Activated CD4-positive, CD25-positive, alpha-beta regulatory T cell treated with anti-CD3 and anti-CD28 coated beads, Interleukin-2, amount 50 U/mL, for 16 hours (primary cell): ENCODE measurements at places on chromosomes 2 and 18.

GRCh38 chr2:214130114-214130513 is 280.7 kb upstream of the VWC2L start:
- no peak for DNase-seq

DNA sequence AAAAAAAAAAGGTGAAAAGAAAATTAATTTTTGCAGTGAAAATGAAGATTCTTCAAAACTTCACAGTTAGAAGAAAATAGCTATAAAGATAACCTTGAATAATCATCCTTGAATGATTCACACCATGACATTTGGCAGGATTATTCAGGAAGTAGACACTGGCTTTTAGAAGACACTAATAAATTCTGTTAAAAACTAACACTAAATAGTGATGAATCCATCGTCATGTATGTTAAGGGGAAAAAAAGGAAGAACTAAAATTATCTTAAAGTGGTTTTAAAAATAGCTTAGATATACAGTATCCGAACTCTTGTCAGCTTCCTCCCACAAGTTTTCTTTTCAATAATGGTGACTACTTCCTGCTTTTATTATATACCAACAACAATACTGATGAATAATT is 10.2 kb downstream of the USP37 start:
- DNase-seq, result no peak

- no peak for DNase-seq
Measured at GRCh38 chr2:176280156-176280555, 10.9 kb downstream of the MTX2 start.

DNA sequence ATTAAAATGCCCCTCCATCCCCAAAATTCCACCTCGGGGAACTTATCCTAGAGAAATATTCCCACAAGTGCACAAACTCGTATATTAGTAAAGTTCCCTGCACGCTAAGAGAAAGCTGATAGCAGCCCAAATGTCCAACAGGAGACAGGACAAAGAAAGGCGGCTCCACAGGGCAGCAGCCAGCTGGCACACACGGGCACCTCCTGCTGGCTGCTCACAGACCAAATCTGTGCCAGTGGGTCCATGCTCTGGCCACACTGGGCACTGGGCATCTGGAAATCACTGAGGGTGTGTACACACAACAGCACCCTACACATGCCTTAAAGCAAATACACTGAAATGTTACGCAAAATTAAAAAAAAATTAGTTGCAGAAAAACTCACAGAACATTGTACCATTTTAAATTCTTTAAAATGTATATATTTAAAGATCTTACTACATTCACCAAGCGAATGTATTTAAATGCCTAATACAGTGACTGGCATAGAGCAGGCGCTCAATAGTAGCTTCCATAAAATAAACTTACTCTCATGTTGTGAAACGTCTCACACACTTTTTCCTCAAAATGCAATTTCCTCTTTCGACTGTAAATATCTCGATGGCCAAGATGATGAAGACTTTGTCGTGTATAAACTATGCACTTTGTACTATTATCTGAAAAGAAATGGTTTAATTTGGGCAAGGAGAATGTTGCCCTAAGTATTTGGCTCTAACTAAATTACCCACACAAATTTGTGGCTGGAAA is 19.4 kb downstream of the ZNF516 start:
- no peak for DNase-seq

DNA sequence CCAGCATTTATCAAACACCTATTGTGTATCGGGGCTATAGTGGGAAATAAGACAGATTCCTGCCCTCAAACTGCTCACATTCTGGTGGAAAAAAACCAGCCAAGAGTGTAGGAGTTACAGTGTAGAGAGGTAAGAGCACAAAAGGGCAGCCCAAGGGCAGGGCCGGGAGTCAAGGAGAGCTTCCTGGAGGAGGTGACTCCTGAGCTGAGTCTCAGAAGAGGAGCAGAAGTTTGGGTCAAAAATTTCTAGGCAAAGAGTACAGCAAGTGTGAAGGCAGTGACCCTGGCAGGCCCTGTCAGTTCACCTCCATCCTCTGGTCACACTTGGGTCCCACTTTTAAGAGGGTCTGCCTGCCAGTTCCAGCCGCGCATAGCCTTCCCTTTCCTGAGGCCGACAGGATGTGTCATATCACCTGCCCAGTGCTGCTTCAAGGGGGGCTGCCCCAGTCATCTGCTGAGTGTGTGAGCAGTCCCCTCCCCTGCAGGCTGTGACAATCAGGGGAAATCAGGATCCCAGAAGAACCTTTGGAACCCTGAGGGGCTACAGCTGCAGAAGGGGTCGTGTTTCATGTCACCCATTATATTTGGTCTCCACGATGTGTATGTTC is 118.4 kb downstream of the GLI2 start:
- no peak for DNase-seq

GRCh38 chr2:158179660-158180059 is 78.0 kb downstream of the UPP2 start:
- DNase-seq, result no peak

- DNase-seq, result no peak
Measured at GRCh38 chr2:8049176-8049575, 632.7 kb upstream of the ID2 start.

- no peak for DNase-seq
Measured at GRCh38 chr2:33791625-33792024, 192.5 kb upstream of the FAM98A start.

GRCh38 chr18:58168221-58168620 is 124.2 kb downstream of the NEDD4L start:
- no peak for DNase-seq

DNA sequence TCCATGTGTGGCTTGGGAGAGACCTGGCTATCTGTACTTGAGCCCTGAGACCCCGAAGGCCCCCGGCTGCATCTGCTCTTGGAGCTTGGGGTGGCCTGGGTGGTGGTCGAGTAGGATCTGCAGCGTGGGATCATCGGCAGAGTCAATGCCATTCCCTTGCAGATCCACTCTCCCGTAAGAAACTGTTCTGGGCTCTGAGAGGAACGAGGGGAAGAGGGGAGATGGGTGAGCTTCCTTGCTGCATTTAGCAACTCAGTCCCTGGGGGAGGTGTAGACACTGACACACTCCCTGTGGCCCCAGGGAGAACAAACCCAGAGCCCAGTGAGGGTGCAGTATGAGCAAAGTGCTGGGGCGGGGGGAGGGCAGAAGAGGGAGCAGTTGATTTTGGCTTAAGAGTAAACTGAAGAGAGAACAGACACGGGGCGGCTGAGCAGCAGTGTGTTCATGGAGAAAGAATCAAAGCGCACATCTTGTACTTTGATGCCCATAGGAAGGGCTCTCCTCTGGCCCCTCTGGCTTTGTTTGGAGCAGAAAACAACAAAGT is 8.5 kb downstream of the GREB1 start:
- DNase-seq, result no peak

DNA sequence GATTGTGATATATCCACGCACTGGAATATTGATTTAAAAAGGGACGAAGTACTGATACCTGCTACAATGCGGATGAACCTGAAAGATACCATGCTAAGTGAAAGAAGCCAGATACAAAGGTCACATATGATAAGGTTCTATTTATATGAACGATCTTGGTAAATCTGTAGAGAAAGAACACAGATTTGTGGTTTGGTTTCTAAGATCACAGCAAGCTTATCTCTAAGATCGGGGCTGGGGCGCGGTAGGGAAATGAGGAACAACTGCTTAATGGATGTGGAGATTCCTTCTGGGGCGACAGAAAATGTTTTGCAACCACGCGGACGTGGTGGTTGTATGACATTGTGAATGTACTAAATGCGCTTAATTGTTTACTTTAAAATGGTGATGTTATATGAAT is 60.1 kb downstream of the NEDD4L start:
- DNase-seq, result no peak

- DNase-seq, result no peak
Measured at GRCh38 chr2:191321861-191322662, 76.9 kb downstream of the MYO1B start.

GRCh38 chr2:140344838-140345237 is 1564.6 kb upstream of the NXPH2 start:
- no peak for DNase-seq

GRCh38 chr2:68031542-68032160 is 31.2 kb downstream of the C1D start:
- DNase-seq, result no peak

- no peak for DNase-seq
Measured at GRCh38 chr2:156704617-156705016, 268.4 kb downstream of the GPD2 start.

- no peak for DNase-seq
Measured at GRCh38 chr2:142681952-142682351, 195.5 kb upstream of the KYNU start.

- no peak for DNase-seq
Measured at GRCh38 chr2:239365071-239365781, 35.6 kb downstream of the HDAC4 start.

DNA sequence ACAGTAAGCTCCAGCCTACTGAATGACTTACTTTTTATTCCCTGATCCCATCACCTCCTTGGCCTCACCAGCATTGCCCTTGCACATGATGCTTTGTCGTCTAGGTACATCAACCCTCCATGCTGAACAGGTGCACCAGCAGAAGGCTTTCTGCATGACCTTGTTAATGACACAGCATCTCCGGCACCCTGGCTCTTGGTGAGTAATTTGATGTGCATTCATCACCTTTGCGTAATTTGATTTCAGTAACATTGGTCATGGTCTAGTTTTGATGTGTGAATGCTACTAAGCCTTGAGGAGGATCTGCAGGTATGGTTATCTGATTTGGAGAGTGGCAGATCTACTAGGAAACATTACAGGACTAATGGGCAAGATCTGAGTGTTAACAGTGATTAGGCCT is 103.6 kb downstream of the STK39 start:
- DNase-seq, result no peak

DNA sequence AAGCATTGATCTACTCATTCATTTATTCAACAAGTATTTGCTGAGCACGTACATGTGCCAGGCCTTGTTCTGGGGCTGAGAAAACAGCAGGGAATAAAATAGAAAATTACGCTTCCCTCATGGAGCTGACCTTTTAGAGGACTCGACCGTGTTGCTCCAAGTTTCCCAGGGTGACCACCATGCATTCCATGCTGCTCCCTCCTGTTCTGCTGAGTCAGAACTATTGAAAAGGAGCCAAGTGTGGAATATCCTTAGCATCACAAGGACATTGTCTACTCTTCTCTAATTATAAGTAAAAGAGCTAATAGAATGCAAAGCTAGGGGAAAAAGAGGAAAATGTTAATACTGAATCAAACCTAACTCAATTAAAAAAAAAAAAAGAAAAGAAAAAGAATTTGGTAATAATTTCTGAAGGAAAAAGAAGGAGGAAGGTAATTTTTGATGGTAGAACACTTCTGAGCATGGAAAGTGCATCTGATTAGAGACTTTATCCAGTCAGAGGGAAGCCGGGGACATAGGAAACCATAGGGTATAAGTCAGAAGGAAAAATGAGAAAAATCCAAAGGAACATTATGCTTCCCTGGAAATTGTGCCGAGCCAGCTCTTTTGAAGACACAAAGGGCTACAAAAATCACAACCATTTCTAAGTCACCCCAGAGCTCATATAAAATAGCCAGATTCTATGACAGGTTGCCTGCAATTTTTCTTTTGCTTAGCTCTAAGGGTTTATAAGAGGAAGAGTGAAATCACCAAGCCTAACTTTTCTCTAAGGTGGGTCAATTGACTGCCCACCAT is 339.4 kb downstream of the RND3 start:
- no peak for DNase-seq

DNA sequence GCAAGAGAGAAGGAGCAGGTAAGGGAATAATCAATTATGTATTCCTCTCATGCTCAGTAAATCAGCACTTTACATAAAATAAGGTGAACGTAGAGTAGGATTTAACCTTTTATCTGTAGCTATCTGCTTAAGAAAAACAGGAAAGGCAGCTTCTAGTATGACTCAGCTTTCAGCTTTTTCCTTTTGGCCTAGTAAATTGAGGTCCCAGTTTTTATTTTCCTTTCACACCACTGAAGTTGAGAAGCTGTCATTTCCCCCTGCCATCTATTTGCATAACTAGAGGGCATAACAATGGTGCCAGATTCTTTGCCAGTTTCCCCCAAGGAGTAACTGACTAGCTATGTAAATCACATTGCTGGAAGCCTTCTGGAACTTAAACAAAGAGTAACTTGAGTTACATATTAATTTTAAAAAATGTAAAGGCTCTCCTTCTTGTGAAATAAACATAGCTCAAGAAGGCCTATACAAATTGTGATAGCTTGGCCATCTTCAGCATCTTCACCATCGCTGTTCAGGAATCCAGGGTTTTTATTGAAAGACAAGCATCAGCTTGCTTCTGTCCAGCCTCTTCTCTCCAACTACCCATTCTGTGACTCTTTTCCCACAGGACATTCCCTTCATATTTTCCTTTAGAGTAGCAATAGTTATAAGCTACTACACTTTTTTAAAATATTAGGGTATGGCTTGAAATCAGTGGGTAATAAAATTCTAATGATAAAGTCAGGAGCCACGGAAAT is 97.0 kb downstream of the KYNU start:
- no peak for DNase-seq

DNA sequence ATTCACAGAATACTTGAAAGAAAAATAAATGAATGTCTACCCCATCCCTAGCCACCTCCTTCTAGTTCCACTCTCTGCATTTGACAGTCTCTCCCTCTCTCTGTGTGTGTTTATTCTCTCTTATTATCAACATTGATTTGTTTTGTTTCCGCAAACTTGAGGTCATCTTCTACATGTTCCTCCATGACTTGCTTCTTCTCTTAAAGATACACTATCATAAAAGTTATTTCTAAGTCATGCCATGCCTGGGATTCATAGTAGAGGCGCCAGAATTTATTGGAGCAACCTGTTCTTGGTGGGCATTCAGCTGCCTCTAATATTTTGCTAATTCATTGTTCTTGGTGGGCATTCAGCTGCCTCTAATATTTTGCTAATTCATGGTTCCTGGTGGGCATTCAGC is 58.9 kb upstream of the SMAD7 start:
- DNase-seq, result no peak

GRCh38 chr2:144389930-144390311 is 130.0 kb downstream of the ZEB2 start:
- DNase-seq, result no peak

- DNase-seq, result no peak
Measured at GRCh38 chr18:37492952-37493351, 72.6 kb downstream of the CELF4 start.

- DNase-seq, result no peak
Measured at GRCh38 chr2:216507220-216508160, 8.8 kb downstream of the RPL37A start.

GRCh38 chr2:723761-724160 is 46.6 kb upstream of the TMEM18 start:
- DNase-seq, result no peak

DNA sequence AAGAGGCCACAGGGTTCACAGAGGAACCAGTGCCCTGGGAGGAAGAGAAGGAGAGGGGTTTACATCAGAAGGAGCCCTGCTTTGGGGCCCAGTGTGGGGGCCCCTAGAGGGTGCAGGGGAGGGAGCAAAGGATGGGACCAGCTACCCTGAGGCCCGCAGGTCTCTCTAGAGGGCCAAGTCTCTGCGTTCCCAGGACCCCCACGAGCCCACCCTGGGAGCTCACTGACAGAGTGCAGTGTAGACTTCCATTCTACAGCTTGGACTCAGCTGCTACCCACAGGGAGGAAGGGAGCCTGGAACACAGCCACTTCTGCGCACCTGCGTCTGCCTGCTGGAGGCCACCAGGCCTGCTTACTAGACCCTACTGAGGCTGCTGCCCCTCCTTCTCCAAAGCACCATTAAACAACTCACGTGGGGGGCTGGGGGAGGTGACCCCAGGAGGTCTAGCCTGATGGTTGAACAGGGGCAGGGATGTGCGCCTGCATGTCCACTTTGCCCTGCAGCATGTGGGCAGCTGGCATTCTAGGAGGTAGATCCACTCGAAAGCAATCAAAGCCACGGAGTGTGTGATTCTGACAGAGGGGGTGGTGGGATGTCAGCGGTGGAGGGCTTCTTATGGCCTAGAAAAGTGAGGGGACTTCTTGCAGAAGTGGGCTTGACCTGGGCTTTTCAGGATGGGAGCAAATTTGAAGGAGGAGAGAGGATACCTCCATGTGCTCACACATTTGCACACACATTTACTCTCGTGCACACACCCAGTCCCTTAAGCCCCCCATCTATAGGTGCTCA is 90.2 kb downstream of the ZFP36L2 start:
- DNase-seq, result no peak
